CD4-positive, alpha-beta memory T cell (primary cell): ENCODE measurements at places on chromosomes 12 and 14.

DNA sequence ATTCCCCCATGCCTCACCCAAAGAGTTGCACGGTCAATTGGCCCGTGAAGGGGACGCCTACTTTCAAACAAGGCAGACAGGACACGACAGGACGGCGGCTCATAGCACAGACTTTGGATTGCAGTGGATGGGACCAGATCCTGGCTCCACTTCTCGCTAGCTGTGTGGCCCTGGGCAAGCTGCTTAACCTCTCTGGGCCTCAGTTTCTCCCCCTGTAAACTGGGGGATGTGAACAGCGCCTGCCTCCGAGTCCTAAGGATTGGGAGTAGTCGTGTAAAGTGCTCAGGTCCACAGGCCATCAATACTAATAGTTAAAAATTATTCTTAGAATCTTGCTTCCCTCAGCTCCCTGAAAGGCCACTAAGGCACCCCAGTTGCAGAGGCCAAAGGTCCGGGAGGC lies 13.1 kb downstream of the RHOF start:
- no peak for DNase-seq

GRCh38 chr14:75470238-75470797 lies 42.5 kb downstream of the JDP2 start:
- no peak for DNase-seq

- DNase-seq, result no peak
Observed at GRCh38 chr12:30797689-30798088, 42.9 kb upstream of the CAPRIN2 start.

GRCh38 chr14:21019366-21019765 lies 5.5 kb downstream of the NDRG2 start:
- DNase-seq, result no peak

DNA sequence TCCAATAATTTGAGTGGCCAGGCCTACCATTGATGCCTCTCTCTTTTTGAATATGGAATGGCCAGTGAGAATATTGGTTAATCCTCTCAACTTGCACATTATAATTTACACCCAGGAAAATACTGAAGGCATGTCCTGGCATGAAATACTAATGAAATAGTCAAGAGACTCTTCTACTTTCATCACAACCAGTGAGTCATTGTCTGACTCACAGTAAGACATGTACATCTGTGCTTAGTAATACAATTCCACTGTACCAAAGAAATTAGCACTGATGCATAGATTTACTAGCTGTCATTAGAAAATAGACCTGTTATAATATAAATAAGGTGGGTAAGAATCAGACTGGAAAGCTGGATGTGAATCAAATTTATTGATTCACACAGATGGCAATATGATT lies 31.6 kb downstream of the KCNC2 start:
- no peak for DNase-seq

GRCh38 chr12:121451961-121452339 lies 52.0 kb downstream of the RNF34 start:
- no peak for DNase-seq

- DNase-seq, result no peak
Observed at GRCh38 chr14:25095736-25096437, 45.9 kb upstream of the STXBP6 start.

- no peak for DNase-seq
Observed at GRCh38 chr12:3712209-3712992, 40.5 kb downstream of the CRACR2A start.

- no peak for DNase-seq
Observed at GRCh38 chr14:71550367-71550766, 381.9 kb upstream of the RGS6 start.

- no peak for DNase-seq
Observed at GRCh38 chr14:34224221-34224620, 237.8 kb downstream of the SPTSSA start.

GRCh38 chr12:76244300-76244699 lies 103.9 kb downstream of the BBS10 start:
- no peak for DNase-seq

GRCh38 chr14:20857630-20858261 lies 33.4 kb upstream of the RNASE3 start:
- DNase-seq, result peak; percentile 61

DNA sequence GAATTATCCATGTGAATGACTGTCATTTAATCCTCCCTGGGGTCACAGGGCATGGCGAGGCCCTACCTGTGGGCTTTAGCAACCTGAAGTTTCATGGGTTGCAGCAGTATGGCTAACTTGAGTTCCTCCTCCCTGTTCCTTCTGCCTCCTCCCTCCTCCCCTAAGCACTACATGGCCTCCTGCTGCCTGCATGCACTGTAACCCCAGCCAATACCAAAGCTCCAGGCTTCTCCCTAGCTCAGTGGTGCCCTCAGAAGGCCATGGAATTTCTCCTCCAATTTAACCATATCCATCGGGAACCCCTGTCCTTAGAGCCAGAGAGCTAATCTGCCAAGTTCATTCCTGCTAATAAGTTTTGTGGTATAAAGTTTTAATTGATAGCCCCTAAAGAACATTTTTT lies 95.1 kb downstream of the NT5DC3 start:
- DNase-seq, result no peak

DNA sequence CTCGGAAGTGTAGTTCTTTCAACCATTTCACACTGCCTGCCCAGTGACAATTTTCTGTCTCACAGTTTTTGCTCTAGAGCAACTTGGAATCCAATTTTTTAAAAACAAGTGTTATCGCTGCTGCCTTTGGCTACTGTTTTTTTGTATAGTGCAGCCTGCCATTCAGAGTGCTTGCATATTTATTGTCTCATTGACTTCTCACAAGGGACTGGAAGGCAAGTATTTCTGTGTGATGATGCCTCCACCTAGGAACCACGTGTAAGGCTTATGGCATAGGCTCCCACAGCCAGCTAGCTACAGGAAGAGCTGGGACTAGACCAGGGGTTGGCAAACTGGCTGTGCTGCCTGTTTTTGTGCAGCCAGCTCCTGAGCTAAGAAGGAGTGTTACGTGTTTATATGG lies 903 bp downstream of the PARPBP start:
- DNase-seq, result no peak

GRCh38 chr14:104359969-104360442 lies 219.6 kb upstream of the C14orf180 start:
- DNase-seq, result no peak
